Sigmoid colon (tissue), 7 donors: ENCODE measurements at places on chromosomes 3 and 15. TPM values are rescaled to one million over a fixed set of nuclear protein-coding genes. Genes with fewer than 3 reads are reported as not detected.
A peak's percentile ranks its signal among the peaks of the same experiment; 100 is the strongest.

Gene AQP9
- 0.49 TPM for total RNA-seq

Gene CTXN2
- total RNA-seq: 0.16 TPM

Gene CCR3
- total RNA-seq: not detected

DNA sequence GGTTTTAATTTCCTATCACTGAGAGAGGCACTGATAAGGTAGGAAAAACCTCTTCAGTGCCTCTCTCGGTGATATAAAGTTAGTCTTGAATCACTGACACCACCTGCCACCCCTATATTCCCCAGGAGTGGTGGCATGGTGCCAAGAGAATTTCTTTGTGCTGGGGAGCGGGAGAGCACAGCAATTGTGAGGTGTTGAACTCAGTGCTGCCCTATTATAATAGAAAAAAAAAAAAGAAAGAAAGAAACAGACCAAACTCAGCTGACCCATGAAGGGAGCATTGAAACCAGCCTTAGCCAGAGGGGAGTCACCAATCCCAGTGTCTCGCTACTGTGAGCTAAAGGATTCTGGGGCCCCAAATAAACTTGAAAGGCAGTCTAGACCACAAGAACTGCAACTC is 201.4 kb upstream of the STT3B start:
- H3K36me3 ChIP-seq: no peaks in the 10 kb centered on the region
- DNase-seq: no peak
- no peaks in the 10 kb centered on the region for H3K27me3 ChIP-seq
- H3K4me3 ChIP-seq: no peak overlapping the region
- H3K27ac ChIP-seq: no peak overlapping the region

DNA sequence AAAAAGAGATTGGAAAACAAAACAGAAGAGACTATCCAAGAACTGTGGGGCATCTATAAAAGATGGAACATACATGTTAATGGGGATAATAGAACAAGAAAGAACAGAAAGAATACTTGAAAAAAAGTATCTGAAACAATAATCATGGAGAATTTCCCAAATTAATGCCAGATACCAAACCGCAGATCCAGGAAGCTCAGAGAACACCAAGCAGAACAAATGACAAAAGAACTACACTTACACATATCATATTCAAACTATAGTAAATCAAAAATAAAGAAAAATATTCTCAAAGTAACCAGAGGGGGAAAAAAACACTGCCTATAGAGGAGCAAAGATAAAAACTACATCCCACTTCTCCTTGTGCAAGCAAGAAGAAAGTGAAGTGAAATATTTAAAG is 40.0 kb downstream of the CLASP2 start:
- no peaks in the 10 kb centered on the region for H3K4me1 ChIP-seq
- H3K27ac ChIP-seq: no peak overlapping the region
- no peaks in the 10 kb centered on the region for H3K36me3 ChIP-seq
- no peak for DNase-seq

- H3K27ac ChIP-seq: peak overlapping the region; percentile 22
- no peaks in the 10 kb centered on the region for H3K27me3 ChIP-seq
- H3K4me1 ChIP-seq: no peaks in the 10 kb centered on the region
- no peaks in the 10 kb centered on the region for H3K36me3 ChIP-seq
- no peak overlapping the region for H3K4me3 ChIP-seq
These were observed 48.3 kb downstream of the MEF2A start for GRCh38 chr15:99613887-99614647.

- no peak overlapping the region for H3K4me3 ChIP-seq
- no peaks in the 10 kb centered on the region for H3K36me3 ChIP-seq
- DNase-seq: no peak
- no peaks in the 10 kb centered on the region for H3K27me3 ChIP-seq
These were observed 276.7 kb upstream of the SGO1 start for GRCh38 chr3:20462723-20463122.

DNA sequence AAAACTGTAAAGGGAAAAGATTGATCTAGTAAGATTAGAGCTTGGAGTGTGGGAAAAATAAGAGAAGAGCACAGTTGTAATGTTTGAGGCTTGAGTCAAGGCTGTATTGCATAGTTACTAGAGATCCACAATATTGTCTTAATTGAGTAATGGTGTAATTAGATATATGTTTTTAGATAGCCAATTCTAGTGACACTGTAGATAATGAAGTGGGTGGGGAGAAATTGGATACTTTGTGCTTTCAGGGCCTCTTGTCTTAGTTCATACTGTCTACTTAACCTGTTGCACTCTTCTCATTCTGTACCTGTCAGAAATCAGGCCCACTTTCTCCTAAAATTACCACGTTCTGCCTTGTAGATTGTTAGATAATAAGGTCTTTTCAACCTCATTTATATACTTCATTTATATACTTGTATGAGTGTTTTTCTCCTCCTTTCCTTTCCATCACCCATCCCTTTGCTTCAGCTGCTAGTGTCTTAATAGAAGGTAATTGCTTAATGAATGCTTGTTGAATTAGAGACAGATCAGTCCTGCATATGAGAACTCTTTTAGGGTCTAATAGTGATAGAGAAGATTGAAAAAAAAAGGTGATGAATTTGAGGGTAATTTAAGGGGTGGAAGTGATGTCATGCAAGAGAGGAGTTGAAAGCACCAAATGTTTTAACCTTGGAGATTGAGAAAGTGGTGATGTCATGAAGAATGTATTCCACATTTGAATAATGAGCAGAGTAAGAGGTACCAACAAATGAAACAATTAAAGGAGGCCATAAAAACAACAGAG is 32.0 kb downstream of the PIK3CA start:
- H3K4me1 ChIP-seq: no peaks in the 10 kb centered on the region
- H3K27me3 ChIP-seq: no peaks in the 10 kb centered on the region
- H3K27ac ChIP-seq: peak overlapping the region; percentile 67
- no peak overlapping the region for H3K4me3 ChIP-seq
- H3K36me3 ChIP-seq: no peaks in the 10 kb centered on the region

DNA sequence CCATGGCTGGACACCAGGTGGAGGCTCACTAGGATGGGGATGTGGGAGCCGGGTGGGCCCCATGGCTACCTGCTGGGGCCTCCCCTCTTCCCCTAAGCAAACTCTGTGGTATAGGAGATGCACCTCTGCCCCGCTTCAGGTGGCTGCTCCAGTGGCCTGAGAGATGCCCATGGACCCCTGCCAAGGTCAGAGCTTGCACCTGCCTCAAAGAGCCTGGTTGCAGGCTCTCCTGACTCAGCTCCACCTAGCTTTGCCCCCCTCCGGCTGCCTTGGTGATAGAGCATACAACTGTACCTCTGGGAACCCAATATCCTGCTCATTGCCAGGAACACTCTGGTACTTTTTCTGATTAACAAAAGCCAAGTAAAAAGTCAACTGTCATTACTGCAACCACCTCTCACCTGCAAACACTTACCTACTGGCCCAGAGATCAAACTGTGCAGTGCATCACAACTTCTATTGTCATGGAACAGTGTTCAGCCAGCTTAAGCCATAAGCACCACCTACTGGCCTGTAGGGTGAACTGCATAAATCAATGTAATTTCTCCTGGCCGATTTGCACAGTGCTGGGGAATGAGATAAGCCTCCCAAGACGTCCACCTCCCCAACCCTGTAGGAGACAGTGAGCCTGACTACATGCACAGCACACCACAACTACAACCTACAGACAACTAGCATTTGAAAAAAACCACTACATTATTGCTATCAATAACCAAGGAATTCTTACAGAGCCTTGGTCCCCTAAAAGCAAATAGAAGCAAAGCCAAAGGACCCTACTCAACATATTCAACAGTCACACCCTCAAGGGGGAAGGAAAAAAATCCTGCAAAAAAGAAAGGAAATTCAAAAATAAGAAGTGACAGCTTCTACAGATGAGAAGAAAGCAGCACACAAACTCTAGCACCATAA is 352.4 kb upstream of the ARHGEF26 start:
- no peak overlapping the region for H3K27ac ChIP-seq
- H3K36me3 ChIP-seq: no peaks in the 10 kb centered on the region
- DNase-seq: peak; percentile 60
- no peaks in the 10 kb centered on the region for H3K4me1 ChIP-seq
- no peak overlapping the region for H3K4me3 ChIP-seq

- H3K4me1 ChIP-seq: no peaks in the 10 kb centered on the region
- no peaks in the 10 kb centered on the region for H3K27me3 ChIP-seq
- H3K4me3 ChIP-seq: no peak overlapping the region
These were observed 24.6 kb downstream of the TRIP4 start for GRCh38 chr15:64412216-64412615.

DNA sequence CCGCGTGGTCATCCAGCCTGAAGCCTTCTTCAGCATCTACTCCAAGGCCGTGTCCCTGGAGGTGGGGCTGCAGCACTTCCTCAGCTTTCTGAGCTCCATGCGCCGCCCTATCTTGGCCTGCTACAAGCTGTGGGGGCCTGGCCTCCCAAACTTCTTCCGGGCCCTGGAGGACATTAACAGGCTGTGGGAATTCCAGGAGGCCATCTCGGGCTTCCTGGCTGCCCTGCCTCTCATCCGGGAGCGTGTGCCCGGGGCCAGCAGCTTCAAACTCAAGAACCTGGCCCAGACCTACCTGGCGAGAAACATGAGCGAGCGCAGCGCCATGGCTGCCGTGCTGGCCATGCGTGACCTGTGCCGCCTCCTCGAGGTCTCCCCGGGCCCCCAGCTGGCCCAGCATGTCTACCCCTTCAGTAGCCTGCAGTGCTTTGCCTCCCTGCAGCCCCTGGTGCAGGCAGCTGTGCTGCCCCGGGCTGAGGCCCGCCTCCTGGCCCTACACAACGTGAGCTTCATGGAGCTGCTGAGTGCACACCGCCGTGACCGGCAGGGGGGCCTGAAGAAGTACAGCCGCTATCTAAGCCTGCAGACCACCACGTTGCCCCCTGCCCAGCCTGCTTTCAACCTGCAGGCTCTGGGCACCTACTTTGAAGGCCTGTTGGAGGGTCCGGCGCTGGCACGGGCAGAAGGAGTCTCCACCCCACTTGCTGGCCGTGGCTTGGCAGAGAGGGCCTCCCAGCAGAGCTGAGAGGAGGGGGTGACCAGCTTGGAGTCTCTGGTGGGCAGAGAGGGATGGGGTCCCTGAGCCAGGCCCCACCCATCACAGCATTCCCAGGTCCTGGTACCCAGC is 37.9 kb downstream of the GOLGA6A start:
- H3K36me3 ChIP-seq: peaks cover 29% of the 10 kb centered on the region
- peak overlapping the region; percentile 45 for H3K27ac ChIP-seq
- H3K4me1 ChIP-seq: peaks cover 35% of the 10 kb centered on the region
- H3K27me3 ChIP-seq: no peaks in the 10 kb centered on the region
- no peak overlapping the region for H3K4me3 ChIP-seq

DNA sequence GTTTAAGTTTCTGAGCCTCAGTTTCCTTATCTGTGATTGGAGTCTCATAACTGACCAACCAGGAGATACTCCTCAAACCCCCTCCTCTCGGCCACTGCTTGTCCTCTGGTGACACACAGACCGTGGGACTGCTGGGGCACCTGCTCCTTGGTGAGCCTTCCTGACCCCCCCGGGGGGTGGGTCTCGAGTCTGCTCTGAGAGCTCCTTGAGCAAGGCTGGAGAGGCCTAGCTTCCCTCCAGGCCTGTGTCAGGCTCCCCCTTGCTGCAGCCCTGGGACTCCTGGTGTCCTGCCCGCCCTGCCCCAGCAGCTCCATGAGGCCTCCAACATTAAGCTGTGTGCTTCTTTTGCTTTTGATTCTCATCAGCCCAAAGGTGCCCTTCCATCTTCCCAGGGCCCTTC is 27.7 kb downstream of the SRPRB start:
- no peaks in the 10 kb centered on the region for H3K27me3 ChIP-seq
- DNase-seq: no peak
- H3K36me3 ChIP-seq: peaks cover 16% of the 10 kb centered on the region
- H3K4me3 ChIP-seq: no peak overlapping the region

- H3K4me3 ChIP-seq: no peak overlapping the region
- H3K27me3 ChIP-seq: no peaks in the 10 kb centered on the region
- no peak for DNase-seq
- H3K4me1 ChIP-seq: no peaks in the 10 kb centered on the region
These were observed 293.8 kb upstream of the WNT5A start for GRCh38 chr3:55780913-55781312.

DNA sequence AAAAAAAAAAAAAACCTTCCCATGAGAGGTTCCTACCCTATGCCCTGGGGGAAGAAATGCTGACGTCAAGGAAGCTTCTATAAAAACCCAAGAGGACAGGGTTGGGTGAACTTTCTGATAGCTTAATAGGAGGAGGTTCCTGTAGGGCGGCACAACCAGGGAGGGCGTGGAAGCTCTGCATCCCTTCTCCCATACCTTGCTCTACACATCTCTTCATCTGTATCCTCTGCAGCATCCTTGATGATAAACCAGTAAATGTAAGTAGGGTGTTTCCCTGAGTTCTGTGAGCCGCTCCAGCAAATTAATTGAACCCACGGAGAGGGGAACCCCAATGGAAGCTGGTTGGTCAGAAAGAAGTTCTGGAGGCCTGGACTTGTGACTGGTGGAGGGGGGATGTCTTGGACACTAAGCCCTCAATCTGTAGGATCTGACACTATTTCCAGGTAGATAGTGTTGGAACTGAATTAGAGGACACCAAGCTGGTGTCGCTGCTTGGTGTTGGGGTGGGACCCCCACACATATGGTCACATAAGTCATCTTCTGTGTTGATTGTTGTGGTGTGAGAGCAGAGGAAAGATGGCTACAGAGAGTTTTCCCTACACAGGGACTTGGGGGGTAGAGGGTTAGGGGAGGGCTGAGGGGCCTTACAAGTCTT is 91.5 kb downstream of the ST6GAL1 start:
- no peak for DNase-seq
- no peak overlapping the region for H3K27ac ChIP-seq
- H3K4me1 ChIP-seq: no peaks in the 10 kb centered on the region
- no peak overlapping the region for H3K4me3 ChIP-seq
- no peaks in the 10 kb centered on the region for H3K27me3 ChIP-seq
- H3K36me3 ChIP-seq: no peaks in the 10 kb centered on the region

GRCh38 chr15:79265167-79265566 is 17.4 kb upstream of the ANKRD34C start:
- H3K4me1 ChIP-seq: no peaks in the 10 kb centered on the region
- H3K36me3 ChIP-seq: no peaks in the 10 kb centered on the region
- DNase-seq: no peak
